ENCODE measurements at places on chromosomes 13 and 19.

DNA sequence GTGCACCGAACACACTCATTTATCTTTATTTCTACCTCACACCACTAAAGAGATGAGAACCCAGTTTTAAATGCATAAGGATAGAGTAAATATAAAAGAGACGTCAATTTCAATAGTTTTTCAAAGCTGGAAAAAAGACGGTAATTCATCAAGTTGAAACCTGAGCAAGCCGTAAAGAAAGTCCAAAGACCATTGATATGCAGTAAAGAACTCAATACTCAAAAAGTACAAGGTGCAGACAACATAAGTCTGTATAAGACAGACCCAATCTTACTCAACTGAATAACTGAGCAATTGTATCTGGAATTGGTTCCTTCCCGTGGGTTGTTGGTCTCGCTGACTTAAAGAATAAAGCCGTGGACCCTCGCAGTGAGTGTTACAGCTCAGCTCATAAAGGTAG, 82.1 kb downstream of the SERP2 start:
- no peak for DNase-seq

GRCh38 chr13:38767506-38768265, 80.8 kb downstream of the FREM2 start:
- no peak for DNase-seq

DNA sequence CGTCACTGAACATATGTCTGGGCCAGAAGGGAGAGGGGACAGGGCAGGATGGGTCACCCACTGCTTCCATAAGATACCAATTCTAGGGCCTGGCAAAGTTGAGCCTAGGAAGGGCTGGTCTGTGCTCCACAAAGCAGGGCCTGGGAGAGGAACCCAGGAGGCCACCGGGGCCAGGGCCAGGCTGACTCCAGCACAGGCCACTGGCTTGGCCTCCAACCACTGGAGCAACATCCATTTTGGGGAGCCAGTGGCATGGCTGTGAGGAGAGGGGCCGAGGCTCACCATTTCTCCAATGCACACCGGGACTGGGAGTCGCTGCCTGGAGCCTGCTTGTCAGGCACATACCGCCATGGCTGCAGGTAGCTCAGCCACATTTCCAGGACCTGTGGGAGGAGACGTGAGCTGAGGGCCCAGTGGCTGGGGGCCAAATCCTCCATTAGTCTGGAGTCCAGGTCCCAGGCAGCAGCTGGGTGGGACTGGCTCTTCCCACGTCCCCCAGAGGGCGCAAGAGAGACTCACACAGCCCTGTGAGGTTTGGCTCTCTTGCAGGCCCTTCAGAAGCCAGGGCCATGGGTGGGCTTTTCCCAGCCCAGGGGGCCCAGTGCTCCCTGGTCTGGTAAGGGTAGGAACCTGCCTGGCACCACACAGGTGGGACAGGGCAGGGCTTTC, 27.7 kb downstream of the TUBA3C start:
- DNase-seq = no peak

DNA sequence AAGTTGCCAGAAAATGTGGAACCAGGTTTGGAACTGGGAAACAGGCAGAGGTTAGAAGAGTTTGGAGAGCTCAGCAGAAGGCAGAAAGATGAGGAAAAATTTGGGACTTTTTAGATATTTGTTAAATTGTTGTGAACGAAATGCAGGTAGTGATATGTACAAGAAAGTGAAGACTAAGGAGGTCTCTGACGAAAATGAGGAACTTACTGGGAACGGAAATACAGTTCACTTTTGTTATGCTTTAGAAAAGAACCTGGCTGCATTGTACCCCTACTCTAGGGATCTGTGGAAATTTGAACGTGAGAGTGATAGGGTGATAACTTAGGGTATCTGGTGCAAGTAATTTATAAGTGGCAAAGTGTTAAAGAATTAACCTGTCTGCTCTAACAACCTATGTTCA, 632.4 kb downstream of the SLITRK5 start:
- DNase-seq = no peak

DNA sequence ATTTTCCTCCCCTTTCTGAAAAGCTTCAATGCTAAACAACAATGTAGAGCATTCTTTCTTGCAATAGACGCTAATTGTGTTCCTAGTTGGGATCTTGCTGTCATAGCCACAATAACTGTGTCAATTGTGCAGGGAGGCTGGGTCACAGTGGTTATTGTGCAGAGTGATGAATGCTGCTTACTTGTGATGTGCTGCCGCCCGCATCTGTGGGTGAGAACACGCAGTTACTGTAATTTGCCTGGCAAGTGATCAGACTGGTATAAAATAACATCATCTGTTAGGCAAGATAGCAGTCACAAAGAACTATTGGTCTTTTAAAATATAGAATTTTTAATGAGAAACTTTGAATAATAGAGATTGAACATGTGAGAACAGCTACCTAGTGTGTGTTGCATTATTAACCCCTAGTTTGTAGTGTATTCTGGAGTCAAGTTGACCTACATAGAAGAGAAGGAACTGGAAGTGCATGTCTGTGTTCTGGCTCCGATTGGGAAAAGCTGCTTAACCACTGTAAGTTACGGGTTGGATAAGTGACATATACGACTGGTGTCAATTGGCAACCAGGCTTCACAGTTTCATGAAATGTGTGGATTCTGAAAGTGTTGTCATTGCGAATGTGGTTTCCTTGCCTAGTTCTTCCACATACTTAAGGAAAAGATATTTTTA, 43.6 kb downstream of the SLAIN1 start:
- DNase-seq = no peak

DNA sequence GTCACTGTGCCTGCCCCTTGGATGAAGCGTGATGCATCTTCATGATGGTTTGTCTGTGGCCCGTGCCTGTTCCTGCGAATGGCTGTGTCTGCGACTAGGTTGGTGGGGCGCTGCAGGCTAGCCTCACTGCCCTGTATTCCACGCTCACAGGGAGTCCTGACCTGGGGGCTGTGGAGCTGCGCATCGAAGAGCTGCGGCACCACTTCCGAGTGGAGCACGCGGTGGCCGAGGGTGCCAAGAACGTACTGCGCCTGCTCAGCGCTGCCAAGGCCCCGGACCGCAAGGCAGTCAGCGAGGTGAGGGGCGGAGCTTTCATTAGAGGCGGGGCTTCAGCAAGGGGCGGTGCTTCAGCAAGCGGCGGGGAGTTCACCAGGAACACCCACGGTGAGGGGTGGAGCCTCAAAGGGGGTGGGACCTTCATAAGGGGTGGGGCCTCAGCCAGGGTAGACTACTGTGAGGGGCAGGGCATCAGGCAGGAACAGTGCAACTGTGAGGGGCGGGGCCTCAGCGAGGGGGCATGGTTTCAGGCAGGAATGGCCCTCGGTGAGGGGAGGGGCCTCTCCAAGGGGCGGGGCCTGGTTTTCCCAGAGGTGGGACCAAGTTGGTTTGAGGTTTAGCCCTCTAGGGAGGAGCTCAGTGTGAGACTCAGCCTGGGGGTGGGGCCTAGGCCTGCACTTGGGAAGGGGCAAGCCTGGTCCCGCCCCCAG, 17.2 kb downstream of the PKN1 start:
- DNase-seq = no peak

DNA sequence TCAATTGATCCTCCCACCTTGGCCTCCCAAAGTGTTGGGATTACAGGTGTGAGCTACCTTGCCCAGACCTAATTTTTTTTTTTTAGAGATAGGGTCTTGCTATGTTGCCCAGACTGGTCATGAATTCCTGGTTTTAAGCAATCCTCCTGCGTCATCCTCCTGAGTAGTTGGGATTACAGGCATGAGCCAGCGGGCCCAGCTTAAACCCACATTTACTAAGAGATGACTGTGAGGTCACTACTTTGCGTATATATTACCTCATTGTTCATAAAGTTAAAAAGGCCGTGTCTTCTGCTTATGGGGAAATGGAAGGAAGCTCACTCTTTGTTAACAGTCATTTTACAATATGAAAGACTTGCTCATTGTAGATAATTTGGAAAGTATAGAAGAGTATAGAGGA, 39.6 kb upstream of the C1QTNF9 start:
- no peak for DNase-seq

GRCh38 chr13:60417734-60418133, 20.7 kb downstream of the TDRD3 start:
- no peak for DNase-seq

DNA sequence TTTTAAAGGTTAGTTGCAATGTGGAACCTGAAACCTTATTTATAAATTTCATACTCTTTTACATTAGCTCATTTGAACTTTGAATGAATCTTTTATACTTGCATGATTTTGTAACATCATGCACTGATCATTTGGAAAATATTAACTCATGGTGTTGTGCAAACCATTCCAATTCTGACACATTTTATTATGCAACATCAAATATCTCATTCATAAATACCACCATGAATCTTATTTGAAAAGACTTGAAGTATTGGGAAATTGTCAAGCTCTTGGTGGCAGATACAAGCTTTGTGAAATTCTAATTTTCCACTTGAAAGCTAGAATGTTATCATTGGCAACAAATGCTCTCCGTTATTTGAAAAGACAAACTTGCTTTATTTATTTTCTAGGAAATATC, 379.9 kb upstream of the PCDH20 start:
- DNase-seq = no peak

DNA sequence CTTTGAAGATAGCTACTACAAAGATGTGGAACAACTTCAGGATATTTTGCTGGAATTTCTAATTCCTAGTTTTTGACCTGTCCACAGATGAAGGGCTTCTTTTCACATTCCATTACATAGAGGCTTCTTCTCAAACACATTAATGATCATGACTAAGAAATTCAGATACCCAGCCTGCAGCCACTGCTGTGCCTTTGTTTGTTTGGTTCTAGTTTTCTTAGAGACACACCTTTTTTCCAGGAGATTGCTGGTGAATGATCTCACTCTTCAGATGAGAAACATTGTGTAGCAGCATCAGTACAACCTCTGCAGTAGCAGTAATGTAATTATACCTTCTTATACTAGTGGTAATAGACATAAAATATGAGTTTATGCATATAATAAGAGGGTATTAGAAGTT, 5.0 kb downstream of the TDRD3 start:
- DNase-seq = peak; percentile 12

DNA sequence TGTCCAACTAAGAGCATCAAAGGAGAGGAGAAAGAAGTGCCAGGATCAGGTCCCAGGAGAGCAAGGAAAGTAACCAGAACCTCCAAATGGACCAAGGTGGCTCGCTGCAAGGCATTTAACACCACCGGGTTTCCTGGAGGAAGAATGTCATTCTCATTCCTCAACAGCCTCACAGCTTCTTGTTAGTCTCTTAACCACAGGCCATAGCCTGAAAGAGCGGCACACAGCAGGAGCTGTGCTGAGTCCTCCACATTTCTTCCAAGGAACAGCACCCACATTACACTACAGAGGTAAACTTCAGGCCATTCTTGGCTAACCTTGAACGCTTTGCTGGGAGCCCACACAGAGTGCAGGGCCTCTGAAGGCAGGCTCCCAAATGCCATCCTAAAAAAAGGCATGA, 23.6 kb downstream of the DOCK9 start:
- no peak for DNase-seq

GRCh38 chr13:31090096-31090495, 71.6 kb downstream of the HSPH1 start:
- no peak for DNase-seq

- DNase-seq = no peak
Measured at GRCh38 chr13:47997384-47997783, 3.7 kb downstream of the SUCLA2 start.

GRCh38 chr19:35195830-35196229, 32.7 kb downstream of the FAM187B start:
- no peak for DNase-seq

DNA sequence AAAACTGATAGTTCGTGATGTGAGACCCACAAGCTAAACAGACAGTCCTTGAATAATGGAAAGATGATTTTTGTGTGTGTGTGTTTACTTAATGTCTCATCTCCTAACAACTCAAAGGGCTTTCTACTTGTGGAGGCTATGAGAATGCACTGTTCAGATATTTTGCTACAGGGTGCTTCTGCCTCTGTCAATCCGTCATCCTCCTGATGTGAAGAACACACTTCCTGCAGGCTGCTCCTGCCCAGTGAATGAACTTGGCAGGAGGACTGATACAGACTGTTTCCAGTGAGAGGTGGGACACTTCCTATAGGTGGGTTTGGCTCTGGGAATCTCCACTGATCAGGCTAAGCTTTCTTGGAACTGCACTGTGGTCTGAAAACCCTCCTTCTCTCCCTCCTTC, 168.4 kb upstream of the STARD13 start:
- no peak for DNase-seq

DNA sequence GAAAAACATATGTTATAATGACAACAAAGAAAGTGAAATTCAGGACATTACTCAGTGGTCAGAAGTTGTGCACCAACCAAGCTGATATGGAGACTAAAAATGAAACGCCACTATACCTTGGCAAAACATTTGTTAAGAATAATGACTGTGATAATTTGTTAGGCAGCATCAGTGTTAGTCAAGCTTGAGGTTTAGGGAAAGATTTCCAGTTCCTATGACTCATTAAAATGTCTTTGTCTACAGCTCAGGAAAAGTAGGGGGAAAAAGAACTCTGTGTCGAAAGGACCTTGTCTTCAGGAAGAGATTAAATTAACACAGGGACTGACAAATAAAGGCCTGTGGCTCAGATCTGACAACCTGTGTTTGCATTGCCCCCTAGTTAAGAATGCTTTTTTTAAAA, 764.1 kb upstream of the SLITRK6 start:
- no peak for DNase-seq

DNA sequence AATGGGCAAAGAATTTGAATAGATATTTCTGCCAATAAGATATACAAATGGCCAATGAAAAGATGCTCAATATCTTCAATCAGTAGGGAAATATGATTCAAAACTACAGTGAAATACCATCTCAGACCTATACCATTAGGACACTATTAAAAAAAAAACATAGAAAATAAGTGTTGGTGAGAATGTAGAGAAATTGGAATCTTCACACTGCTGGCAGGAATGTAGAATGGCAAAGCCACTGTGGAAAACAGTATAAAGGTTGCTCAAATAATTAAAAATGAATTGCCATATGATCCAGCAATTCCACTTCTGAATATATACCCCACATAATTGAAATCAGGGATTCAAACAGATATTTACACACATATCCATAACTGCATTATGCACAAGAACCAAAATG, 88.1 kb upstream of the STARD13 start:
- DNase-seq = no peak

DNA sequence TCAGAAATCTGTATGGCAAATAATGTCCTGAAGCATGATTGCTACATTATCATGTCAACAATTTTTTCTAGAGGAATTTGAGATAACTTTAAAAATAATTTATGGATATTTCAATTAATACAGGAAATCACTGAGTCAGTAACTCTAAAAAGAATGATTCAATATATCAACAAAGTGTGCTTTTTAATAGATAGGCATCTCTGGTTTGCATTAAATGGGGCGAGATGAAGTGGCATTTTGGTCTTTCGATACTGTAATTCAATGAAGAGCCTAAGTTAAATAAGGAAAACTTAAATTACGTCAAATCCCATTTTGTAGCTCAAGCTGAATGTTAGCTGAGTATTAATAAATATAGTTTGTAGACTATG, 342.8 kb downstream of the DACH1 start:
- no peak for DNase-seq

- DNase-seq = no peak
Measured at GRCh38 chr13:100176801-100177400, 88.0 kb downstream of the PCCA start.

GRCh38 chr13:27569405-27569804, 50.9 kb downstream of the LNX2 start:
- no peak for DNase-seq

GRCh38 chr13:108494991-108495645, 134.3 kb upstream of the MYO16 start:
- DNase-seq = no peak

- DNase-seq = no peak
Measured at GRCh38 chr13:67099494-67099893, 130.6 kb downstream of the PCDH9 start.

- DNase-seq = no peak
Measured at GRCh38 chr19:47794526-47794925, 9.8 kb downstream of the TPRX1 start.

GRCh38 chr13:97257800-97258799, 36.0 kb downstream of the MBNL2 start:
- no peak for DNase-seq

Data from NCI-H2227 treated with DMSO at 0.1 percent for 48 hours (cell line).